Left forelimb (tissue), 1 donor: ENCODE measurements at places on chromosomes 2 and 18.

GRCh38 chr2:218029366-218030360 lies 26.9 kb upstream of the TNS1 start:
- DNase-seq = peak; percentile 53

DNA sequence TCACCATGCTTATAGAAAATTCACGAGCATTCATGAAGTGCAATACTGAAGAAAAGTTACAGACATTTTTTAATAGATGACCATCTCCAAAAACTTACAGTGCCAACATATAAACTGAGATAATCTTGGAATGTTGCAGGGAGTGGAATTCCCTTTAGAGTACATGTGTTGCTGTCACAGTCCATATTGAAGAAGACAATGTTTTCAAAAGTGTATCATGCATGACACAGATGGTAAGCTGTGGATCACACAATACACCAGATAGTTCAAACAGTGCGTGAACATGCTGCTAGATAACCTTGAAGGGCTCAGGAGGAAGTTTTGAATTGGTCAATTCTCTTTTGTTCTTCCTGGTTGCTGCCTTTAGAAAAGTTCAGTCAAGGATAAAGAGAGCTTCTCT lies 1644.3 kb upstream of the NXPH2 start:
- DNase-seq = no peak

GRCh38 chr2:17593841-17594491 lies 53.5 kb downstream of the VSNL1 start:
- DNase-seq = no peak

DNA sequence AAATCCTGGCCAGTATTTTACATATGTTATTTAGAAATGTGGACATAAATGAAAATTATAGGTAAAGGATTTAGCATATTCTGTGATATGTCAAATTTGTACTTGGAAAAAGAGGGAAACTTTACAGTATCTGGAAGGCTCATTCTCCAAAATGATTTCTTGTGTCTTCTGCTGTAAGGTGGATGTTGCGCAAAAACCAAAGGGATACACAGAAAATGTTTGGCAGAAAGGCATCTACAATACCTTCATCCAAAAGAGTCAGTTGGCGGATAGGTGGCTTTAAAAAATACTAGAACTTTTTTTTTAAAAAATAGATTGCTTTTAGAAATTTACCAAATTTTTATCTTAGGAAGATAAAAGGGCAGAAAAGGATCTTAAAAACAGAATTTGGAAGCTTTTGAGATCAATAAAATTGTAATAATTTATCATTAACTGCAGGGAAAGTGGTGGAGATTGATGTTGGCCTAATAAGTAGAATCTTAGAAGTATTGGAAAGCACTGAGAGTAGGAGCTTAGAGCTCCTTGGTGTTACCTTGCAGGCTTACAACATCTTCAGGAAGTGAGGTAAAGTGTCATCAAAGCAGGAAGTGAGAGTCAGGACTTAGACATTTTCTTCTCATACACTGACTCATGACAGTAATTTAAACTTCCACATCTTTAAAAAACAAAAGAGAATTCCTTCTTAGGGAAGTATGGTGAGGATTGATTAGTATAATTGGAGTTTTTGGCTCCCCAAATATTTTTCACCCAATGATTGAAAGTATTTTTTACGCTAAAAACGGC lies 2.1 kb downstream of the NABP1 start:
- DNase-seq = no peak

- no peak for DNase-seq
Measured at GRCh38 chr18:56721031-56721430, 69.9 kb downstream of the WDR7 start.

DNA sequence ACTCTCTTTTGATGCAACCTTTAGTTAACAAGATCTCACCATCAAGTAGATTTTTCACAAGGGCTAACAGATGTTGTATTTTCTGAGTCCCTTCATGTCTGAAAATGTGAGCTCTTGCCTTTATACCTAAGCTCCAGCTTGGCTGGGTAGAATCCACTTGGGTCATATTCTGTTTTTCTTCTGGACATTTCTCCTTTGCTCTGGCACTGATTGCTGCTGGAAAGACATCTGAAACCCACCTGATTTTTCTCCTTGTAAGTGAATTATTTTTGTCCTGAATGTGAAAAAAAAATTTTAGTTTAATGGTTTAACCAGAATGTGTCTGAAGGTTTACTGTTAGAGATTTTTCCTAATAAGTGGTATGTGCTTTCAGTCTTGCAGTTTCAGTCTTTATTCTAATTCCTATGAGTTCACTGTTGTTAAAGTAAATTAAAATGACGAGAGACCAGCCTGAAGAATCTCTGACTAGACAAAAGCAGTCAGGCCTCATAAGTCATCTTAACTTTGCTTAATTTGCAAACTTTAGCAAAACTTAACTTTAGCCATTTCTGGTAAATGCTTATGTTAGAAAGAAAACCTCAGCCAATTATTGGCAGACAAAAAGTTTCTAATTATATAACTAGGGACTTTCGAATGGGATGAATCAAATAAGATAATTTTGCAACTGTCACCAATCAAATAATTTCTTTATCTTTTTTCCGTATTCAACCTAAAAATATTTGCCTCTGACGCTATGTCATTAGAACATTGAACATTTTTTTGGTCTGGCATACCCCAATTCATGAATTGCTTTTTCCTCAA lies 70.8 kb downstream of the ACAA2 start:
- no peak for DNase-seq

DNA sequence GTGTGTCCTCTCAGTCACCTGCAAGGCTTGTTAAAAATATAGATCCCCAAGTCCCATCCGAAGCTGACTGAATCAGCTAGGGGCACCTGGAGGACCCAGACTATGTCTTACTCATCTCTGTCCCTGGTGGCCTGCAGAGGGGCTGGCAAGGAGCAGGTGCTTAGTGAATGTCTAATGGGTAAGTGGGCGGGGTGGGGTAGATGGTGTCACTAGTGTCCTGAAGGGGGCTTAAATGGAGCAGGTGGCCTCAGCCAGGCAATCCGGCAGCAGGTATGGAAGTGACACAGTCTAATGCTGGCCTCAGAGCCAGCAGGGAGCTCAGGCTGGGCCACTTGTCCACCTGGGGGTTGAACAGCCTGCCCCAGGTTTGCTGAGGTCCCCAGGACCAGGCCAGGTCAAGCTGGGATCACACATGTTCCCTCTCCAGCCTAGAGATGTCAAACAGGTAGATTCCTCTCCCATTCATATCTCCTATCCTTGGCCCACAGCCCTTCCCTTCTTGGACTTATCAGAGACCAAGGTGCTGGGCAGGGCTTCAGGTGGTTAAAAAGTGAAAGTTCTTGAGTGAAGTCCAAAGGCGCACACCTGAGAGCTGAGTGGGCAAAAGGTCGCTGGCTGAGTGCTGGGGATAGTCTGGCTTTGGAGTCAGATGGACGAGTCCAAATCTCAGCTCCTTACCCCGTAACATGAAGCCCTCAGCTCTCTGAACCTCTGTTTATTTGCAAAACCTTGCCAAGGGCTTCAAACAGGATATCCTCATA lies 1.7 kb downstream of the STEAP3 start:
- no peak for DNase-seq

DNA sequence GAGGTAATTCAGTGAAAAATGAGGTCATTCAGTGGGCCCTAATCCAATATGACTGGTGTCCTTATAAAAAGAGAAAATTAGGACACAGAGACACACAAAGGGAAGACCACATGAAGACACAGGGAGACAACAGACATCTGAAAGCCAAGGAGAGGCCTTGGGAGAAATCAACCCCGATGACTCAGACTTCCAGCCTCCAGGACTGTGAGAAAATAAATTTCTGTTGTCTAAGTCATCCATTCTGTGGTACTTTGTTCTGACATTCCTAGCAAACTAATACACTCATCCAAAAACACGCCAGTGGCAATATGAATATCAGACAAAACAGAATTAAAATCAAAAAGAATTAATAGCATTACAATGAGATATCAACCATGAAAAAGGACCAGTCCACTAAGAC lies 303.7 kb downstream of the SS18 start:
- DNase-seq = no peak

- no peak for DNase-seq
Measured at GRCh38 chr2:221649051-221649775, 77.1 kb upstream of the EPHA4 start.

DNA sequence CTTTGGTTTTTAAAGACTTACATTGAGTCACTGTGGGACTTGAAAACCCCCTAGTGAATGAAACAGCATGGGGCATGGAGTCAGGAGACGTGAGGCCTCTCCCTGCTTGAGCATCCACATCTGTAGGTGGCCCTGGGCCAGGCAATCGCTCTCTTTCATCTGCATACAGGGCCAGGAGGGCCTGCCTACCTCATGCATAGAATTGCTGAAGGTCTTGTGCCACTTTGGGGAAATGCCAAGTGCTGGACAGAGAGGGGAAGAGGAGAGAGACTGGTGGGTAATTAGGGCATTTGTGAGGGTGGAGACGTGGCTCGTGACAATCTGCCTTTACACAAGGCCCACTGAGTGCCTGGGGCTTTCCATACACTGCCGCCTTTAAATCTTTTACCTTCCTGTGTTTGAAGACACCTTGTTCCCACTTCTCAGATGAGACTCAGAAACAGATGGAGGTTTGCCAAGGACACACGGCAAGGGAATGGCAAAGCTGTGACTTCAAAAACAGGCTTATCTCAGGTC lies 322.2 kb upstream of the HS6ST1 start:
- peak; percentile 22 for DNase-seq

DNA sequence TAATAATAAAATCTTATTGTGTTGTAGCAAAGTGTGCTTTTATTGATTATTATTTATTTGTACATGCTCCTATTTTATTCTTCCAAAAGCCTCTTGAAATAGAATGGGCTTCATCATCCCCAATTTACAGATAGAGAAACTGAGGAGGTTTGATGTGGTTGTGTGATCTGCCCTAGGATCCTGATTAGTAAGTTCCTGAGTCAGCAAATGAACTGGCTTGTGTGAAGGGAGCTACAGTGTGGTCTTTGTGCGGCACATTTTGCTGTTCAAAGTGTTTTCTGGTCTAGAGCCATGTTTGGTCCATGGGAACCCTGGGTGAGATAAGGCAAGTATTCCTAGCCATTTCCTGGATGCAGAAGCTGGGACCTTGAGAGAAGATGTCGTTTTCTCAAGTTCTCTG lies 326.9 kb downstream of the MEIS1 start:
- no peak for DNase-seq

GRCh38 chr2:194004590-194005206 lies 1652.3 kb upstream of the SLC39A10 start:
- no peak for DNase-seq

GRCh38 chr2:167279810-167280209 lies 391.5 kb downstream of the XIRP2 start:
- no peak for DNase-seq
